ENCODE measurements at places on chromosomes 2 and 18. TPM values are rescaled to one million over a fixed set of nuclear protein-coding genes. Genes with fewer than 3 reads are reported as not detected.

Gene KCNJ3
- total RNA-seq: 1.8 TPM

Gene GALNT3
- 5.2 TPM for total RNA-seq

Gene CHRND
- total RNA-seq: not detected

Gene ZC3H6
- total RNA-seq: 30.7 TPM

Gene PSTPIP2
- total RNA-seq: 6.5 TPM

Gene IGFBP2
- total RNA-seq: 449 TPM

Gene HOXD10
- not detected for total RNA-seq

Gene LRP1B
- 0.27 TPM for total RNA-seq

Gene TBC1D8
- total RNA-seq: 14.9 TPM

DNA sequence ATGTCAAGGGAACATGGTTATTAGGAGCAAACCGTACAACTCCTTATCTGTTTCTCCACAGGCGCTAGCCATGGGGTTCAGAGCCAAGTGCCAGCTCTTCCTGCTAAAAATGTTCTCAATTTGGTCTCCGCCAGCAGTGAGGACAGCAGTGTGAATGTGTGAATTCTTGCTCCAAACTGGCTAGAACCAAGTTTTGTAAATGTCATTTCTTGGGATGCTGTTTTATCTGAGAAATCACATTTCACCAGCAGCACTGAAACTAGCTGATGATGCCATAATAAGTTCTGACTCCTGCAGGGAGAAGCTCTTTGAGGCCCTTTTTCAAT, 140.6 kb upstream of the LGALSL start:
- no peak for ATAC-seq

- ATAC-seq: peak; percentile 53
Measured at GRCh38 chr2:101823347-101823791, 125.9 kb downstream of the MAP4K4 start.

DNA sequence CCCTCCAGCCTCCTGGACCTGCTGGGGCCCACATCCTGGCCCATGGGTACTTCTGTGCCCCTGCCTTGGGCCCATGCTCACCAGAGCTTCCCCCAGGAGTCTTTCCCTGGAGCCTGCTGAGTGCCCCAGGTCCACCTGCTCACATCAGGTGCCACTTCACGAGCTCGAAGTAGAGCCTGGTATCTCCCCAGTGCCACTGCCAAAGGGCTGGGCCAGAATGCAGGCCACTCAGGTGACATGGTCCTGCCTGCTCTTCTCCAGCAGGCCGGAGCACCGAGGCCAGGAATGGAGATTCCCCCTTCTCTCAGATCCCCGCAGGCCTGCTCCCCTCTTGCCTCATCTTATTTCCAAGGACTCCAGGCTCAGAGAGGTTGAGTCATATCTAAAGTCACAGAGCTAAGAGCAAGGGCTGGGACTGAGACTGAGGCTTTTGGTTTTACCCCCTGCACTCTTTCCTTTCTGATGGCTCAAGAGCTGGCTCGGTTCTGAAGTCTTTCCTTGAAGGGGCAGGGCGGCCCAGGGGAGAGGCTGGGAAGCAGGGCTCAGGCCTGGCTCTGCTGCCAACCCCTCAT, 79.2 kb downstream of the HS1BP3 start:
- no peak for ATAC-seq

GRCh38 chr2:37892436-37893114, 32.5 kb upstream of the RMDN2 start:
- ATAC-seq: no peak

DNA sequence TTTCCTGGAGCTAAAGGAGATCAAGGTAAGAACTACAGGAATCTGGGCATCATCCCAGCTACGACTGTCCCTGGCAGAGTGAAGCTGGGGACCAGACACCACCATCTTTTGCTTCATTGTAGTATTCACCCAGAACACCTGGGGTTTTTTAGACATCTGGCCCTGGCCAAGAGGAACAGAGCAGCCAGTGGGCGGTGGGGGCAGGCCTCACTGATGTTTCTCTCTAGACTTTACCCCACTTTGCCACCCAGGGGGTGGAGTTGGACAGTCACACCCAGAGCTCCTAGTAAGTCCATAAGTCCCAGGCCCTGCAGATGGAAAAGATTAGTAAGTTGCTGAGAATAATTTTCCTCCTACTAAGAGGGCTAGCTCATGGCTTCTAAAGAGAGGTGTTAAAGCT, 39.6 kb downstream of the MARCO start:
- no peak for ATAC-seq

DNA sequence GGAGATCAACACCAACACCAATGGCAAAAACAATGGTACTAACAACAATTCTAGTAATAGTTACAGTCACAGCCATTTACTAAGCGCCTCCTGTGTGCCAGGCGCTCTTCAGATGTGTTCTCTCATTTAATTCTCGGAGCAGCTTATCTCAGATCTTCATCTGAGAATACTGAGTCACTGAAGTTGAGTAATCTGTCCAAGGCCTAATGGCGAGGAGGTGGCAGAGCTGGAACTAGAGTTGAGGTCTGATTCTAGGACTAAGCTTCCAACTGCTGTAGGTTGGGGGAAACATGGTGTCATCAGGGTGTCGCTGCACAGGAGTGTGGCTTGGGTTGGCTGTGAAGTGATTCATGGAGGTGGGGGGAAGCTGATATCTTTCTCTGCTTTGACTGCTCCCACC, 156.1 kb downstream of the DYSF start:
- no peak for ATAC-seq

DNA sequence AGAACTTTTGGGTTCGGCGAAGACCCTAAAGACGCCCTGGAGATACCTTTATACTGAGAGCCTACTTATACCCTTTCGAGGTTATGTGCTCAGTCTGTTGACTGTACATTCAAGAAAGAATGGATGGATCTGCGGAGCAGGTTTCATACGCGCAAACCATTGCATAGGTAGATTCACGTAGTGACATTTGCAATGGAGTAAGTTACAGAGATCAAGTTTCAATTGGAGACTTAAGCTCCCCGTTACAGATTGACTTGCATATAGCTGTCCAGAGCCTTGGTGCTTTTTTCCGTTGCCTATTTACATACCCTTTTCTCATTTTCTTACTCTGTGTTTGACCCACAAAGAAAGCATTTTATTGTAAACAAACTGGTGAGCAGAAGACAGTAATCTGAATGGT, 923 bp downstream of the PSMD1 start:
- ATAC-seq: no peak

GRCh38 chr2:203690117-203690431, 16.4 kb upstream of the CD28 start:
- no peak for ATAC-seq

DNA sequence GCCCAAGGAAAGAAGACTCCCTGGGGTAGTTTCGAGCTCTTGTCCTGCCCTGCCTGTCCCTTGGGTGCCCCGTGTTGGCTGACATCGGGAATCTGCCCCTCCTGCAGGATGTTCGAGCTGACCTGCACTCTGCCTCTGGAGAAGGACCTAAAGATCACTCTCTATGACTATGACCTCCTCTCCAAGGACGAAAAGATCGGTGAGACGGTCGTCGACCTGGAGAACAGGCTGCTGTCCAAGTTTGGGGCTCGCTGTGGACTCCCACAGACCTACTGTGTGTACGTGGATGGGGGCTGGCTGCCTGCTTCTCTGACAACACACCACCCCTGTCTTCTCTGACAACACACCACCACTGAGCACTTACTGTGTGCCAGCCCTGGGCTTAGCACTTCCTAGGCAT, 210.8 kb downstream of the DYSF start:
- no peak for ATAC-seq

DNA sequence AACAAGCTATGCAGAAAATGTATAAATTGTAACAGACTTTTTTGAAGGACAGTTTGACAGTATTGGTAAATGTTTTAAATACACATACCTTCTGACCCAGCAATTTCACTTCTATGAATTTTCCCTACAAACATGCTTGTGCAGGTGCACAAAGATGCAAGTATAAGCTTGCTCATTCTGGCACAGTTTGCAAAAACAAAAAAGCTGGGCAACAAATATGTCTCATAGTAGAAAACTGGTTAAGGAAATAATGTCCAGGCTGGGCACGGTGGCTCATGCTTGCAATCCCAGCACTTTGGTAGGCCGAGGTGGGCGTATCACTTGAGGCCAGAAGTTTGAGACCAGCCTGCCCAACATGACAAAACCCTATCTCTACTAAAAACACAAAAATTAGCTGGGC, 96.9 kb upstream of the NEDD4L start:
- ATAC-seq: no peak

DNA sequence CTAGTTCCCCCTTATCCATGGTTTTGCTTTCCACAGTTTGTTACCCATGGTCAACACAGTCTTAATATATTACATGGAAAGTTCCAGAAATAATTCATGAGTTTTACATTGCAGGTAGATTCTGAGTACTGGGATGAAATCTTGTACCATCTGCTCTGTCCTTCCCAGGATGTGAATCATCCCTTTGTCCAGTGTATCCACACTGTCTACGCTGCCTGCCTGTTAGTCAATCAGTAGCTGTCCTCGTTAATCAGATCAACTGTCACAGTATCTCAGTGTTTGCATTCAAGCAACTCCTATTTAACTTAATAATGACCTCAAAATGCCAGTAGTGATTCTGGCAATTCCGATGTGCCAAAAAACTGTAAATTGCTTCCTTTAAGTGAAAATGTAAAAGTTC, 76.3 kb downstream of the DYNC1I2 start:
- no peak for ATAC-seq

GRCh38 chr2:77232909-77233425, 289.2 kb downstream of the LRRTM4 start:
- ATAC-seq: no peak

- no peak for ATAC-seq
Measured at GRCh38 chr2:179237209-179237946, 27.3 kb downstream of the SESTD1 start.

DNA sequence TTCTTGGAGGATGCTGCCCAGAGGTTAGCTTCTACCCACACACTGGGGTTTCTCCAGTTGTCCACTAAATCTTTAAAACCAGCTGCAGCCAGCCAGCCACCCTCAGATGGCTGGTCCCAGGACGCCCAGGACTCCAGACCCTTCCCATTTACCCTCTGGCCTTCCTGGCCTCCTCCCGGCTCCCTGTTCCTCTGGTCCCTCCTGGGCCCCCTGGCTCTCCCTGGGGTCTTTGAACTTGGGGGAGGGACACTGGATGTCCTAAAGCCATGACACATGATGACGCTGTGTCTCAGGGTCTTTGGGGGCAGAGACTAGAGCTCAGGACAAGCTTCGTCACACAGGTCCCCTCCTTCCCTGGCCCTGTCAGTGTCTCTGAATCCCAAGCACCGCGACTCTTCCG, 201.1 kb upstream of the HDAC4 start:
- ATAC-seq: no peak

Data from gastroesophageal sphincter (tissue), 4 donors.